ENCODE measurements at places on chromosomes 16 and 17.

DNA sequence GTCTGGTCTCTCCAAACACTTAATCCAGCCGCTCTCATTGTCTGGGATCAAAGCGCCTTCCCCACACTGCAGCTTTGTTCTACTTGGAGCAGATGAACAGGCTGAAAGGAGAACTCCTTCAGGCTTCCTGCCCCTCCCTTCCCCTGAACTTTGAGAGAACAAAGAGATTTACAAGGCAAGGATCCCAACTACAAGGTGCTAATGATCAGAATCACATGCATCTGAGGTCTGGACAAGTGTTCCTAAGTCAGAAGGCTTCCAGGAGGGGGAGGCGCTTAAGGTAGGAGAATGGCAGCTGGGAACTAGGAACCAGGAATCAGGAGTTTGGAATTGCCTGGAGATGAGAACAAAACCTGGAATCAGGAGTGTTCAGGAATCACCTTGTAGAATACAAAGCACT, 606.3 kb upstream of the CDH11 start:
- no peak for DNase-seq

- no peak for DNase-seq
Observed at GRCh38 chr16:67910158-67910557, 17.1 kb downstream of the PSKH1 start.

DNA sequence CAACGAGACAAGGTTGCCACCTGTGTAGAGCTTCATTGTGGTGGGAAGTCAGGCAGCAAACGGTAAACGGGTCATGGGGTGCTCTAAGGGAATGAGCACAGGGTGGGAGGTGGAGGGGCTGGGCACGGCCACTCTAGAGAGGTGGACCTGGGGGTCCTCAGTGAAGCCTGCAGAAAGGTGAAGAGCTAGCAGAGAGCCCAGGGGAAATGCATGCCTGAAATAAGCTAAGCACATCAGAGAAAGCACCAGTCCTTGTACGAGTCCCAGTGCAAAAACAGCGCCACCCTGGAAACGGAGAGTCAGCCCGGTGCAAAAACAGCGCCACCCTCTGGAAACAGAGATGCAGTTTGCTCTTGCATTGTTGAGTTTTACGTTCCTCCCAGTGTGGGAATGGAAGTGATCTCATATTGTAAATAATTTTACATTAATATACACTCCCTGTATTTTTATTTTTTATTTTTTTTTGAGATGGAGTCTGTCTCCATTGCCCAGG, 65.0 kb downstream of the TBC1D16 start:
- DNase-seq = no peak

- no peak for DNase-seq
Observed at GRCh38 chr17:50981279-50981678, 115.1 kb upstream of the TOB1 start.

- DNase-seq = no peak
Observed at GRCh38 chr17:78281249-78281845, 49.9 kb downstream of the TMEM235 start.

- DNase-seq = no peak
Observed at GRCh38 chr16:3317315-3317999, 12.2 kb downstream of the ZNF75A start.

DNA sequence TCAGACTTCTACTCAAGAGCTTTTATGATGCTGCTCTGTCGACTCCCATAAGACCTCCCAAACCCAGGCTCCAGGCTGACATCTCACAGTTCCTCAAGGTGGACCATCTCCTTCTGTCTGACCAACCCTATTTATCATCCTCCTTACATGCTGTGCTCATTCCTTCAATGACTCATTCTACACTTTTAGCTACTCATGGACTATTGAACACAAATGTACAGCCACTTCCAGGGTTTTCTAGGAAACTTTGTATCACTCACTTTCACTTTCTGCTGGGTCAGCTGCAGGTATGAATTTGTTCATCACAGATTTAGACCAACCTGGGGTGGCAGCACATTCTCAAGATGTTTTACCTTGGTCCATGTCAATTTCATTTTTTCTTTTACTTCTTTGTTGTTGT, 162.4 kb upstream of the FAM20A start:
- DNase-seq = no peak

GRCh38 chr16:57912529-57913260, 58.2 kb downstream of the CNGB1 start:
- no peak for DNase-seq

- DNase-seq = no peak
Observed at GRCh38 chr16:60510941-60511340, 1525.3 kb downstream of the CDH8 start.

DNA sequence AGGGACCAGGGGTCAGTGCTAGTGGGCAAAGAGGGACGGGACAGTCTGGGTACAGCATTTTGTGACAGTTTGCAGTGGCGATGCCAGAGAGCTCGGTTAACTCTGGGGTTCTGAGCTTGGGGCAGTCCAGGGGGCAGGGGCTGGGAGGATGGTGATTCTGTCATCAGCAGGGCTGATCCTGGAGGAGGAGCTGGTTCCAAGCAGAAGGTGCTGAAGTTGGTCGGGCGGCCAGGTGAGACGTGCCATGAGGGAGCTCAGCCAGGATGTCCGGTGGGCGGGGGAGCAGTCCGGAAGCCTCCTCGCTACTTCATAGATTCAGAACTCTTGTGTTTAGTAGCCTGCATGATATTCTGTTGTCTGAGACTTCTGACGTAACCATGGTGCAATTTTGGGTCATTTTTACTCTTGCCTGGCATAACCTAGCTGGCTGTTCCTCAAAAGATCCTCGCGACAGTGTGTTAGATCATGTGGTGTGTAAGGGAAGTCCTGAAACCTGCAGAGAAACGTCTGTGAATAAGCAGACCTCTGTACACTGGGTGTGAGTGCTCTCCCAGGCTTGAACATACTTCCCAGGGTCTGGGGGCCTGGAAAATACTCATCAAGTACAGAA, 122.0 kb downstream of the CLEC16A start:
- DNase-seq = no peak

DNA sequence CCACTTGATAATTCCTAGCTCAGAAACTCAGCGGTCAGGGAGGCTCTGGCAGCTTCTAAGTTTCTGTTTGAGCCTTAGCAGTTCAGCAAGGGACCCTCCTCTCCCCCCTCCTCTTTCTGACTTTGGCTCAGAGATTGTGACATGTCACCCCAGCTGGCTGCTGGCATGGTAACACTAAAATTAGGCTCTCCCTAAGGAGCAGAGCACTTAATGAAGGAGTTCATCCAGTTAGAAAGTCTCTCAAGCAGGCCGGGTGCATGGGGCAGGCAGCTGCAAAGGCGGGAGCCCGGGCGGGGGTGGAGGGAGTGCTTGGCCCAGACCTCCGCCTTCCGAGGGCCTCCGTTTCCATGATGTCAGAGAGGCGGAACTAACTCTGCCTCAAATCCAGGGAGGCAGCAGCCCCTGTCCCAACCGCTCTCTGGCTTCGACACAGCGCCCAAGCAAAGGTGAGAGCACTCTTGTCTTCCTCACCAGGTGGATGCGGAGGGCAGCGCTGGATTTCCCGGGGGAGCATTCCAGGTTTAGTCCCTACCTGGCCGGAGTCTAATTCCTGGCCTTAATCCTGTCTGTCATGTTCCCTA, 128.0 kb upstream of the PLCG2 start:
- no peak for DNase-seq

GRCh38 chr16:51665436-51665998, 514.4 kb upstream of the SALL1 start:
- DNase-seq = no peak

DNA sequence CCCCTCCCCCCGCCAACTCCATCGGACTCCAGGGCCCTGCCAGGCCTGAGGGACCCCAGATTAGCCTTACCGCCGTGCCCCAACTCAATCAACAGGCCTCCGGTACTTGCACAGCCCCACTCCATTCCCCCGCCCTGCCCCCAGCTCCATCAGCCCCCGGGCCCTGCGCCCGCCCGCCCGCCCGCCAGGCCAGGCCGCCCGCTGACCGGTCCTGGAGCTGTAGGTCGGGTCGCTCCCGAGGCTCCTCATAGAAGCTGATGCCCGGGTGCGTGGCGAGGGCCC, 308 bp downstream of the GTF3C1 start:
- no peak for DNase-seq

DNA sequence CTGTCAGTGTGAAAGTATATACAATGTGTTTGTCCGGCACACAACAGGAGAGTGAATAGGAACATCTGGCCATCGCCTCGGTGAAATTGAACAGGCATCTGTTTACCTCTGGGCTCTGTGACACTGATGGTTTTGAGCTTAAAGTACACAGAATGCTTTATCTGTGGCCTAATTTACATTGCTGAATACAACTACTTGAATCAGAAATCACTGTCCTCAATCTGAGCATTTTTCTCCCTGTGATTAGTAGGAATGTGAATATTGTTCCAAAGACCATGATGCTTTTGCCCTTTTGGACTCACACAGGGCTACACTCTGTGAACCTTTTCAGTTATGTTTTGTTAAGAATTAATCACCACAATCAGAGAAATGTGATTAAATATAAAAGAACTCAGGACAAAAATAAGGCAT, 323.0 kb upstream of the TBX2 start:
- no peak for DNase-seq

GRCh38 chr17:15452746-15453145, 14.7 kb downstream of the CDRT4 start:
- no peak for DNase-seq

GRCh38 chr17:74619077-74619673, 4.4 kb downstream of the CD300E start:
- no peak for DNase-seq

DNA sequence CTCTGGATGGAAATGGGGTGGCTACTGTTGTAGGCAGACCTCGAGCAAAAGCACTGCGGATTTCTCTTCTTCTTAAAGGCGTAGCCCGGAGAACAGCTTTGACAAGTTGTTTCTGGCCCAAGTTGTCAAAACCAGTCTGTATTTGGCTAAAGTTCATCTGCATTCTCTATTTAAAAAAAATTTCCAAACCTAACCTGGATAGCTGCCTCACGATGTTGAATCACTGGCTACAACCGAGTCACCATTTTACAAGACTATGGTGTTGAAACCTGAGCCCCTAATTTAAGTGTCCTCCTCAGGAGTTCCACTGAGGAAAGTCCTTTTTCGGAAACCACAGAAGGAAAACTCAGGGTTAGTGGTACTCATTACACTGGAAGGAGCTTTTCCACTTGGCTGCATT, 1.5 kb downstream of the SLC16A6 start:
- no peak for DNase-seq

- no peak for DNase-seq
Observed at GRCh38 chr16:75116081-75116910, at the start of gene LDHD. LDHD (minus strand) TSS chr16:75116780; CDS start chr16:75116720, 60 bp downstream.

DNA sequence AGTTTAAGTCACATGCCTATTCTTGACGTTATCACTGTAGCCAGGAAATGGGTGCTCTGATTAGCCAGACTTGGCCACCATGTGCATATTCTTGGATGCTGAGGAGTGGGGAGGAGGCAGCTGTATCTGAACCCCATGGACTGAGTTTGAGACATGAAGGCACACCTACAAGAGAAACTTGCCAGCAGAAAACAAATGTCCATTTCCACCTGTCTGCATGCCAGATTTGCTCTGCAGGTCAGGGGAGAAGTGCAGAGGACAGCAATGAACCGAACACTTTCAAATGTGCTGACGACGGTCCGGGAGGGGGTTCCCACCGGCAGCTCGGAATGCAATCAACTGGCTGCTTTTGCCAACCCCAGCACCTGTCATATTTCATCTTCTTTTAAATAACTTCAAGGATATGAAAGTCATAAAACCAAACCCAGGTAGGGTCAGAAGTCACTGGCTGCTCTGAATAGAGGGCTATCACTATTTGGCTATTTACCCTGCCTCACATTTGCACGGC, 287.8 kb upstream of the N4BP1 start:
- DNase-seq = no peak

- DNase-seq = no peak
Observed at GRCh38 chr17:42918902-42919521, 18.4 kb downstream of the G6PC1 start.

GRCh38 chr16:75938818-75939217, 212.5 kb upstream of the CPHXL start:
- no peak for DNase-seq

GRCh38 chr16:3246002-3246401, 10.4 kb downstream of the MEFV start:
- DNase-seq = no peak

GRCh38 chr17:52923658-52924057, 765.1 kb upstream of the CA10 start:
- DNase-seq = no peak

DNA sequence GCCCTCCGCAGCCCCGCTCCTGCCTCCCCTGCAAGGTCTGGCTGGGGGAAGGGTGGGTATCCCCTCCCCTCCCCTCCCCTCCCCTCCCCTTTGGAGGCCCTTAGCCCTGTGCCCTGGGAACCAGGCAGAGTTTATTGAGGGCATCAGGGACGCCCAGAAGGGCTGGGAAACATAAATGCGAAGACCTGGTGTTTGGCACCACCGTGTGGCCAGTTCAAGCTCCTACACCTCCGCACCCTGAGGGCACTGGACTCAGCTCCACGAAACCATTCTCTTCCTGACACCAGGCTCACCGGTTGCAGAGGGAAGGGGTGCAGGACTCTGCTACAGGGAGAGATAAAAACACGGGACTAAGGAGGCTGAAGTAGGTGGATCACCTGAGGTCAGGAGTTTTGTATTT, 1.0 kb upstream of the AIPL1 start:
- DNase-seq = peak; percentile 38

GRCh38 chr16:4591706-4592470, 22.8 kb downstream of the UBALD1 start:
- no peak for DNase-seq

DNA sequence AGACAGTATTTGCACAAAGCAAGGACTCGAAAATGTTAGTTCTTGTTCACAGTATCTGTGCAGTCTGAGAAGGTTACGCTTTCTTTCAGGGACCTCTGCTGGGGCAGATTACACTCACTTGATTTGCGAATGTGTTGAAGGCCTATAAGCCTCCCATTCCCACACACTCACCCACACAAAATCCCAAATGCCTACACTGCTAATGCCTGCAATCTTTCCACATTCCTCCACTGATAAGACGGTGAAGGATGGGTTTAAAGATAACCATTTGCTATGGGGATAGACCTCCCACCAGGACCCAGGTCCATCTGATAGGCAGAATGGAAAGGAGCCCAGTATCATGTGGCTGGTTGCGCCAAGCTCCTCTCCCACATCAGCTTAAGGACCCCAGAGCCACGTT, 394.9 kb upstream of the SALL1 start:
- no peak for DNase-seq

GRCh38 chr17:9139695-9140094, 118.4 kb downstream of the NTN1 start:
- no peak for DNase-seq

- DNase-seq = no peak
Observed at GRCh38 chr17:32956240-32956970, 28.5 kb downstream of the TMEM98 start.

GRCh38 chr16:57668630-57669475, 747 bp downstream of the ADGRG3 start:
- DNase-seq = no peak

GRCh38 chr16:4064950-4065352, 51.3 kb downstream of the ADCY9 start:
- no peak for DNase-seq

DNA sequence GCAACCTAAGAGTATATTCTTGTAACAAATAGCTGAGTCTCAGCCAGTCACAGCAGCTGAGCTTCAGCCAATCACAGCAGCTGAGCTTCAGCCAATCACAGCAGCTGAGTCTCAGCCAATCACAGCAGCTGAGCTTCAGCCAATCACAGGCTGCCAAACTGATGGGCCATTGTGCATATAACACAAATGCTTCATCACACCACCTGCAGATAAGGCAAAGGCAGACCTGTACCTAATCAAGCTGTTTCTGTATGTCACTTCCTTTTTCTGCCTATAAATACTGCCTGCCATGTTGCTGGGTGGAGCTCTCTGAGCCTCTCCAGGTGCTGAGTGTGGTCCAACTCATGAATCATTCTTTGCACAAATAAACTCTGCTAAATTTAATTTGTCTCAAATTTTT, 19.9 kb downstream of the MYH13 start:
- DNase-seq = no peak

GRCh38 chr17:45451131-45451530, 18.5 kb upstream of the ARHGAP27 start:
- no peak for DNase-seq
